Amniotic stem cell (primary cell): ENCODE measurements at places on chromosomes 2 and 18.

DNA sequence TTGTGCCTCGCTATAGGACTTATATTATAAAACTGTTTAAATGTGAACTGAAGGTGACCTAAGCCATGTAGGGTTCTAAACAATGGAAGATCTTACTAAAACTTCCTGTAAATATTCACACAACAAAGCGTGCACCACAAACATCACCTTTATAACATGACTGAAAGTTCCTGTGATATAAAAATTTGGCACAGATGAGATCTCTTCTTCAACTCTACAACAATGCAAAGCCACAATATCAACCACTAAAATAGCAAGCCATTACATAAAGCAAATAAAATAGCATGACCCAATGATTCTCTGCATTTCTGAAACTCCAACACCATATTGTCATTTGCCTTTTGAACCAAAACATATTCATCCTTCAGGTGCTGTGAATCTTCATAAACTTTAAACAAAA, 3.5 kb downstream of the YES1 start:
- DNase-seq, result no peak

DNA sequence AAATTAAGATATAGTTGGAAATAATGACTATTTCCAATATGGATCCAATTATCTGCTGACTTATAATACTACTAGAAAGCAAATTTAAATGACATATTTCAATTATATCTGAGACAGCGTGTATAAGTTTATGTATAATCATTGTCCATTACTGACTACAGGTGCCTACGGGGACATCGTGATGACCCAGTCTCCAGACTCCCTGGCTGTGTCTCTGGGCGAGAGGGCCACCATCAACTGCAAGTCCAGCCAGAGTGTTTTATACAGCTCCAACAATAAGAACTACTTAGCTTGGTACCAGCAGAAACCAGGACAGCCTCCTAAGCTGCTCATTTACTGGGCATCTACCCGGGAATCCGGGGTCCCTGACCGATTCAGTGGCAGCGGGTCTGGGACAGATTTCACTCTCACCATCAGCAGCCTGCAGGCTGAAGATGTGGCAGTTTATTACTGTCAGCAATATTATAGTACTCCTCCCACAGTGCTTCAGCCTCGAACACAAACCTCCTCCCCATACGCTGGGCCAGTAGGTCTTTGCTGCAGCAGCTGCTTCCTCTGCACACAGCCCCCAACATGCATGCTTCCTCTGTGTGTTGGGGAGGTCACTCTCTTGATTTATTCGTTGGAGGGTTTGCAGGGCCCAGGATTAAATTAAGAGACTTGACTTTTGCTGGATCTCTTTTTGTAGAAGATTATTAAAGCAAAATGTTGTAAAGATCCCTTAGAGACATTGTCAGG, 194.4 kb downstream of the RPIA start:
- DNase-seq, result no peak

GRCh38 chr18:42425025-42425424, 470.0 kb downstream of the PIK3C3 start:
- no peak for DNase-seq

DNA sequence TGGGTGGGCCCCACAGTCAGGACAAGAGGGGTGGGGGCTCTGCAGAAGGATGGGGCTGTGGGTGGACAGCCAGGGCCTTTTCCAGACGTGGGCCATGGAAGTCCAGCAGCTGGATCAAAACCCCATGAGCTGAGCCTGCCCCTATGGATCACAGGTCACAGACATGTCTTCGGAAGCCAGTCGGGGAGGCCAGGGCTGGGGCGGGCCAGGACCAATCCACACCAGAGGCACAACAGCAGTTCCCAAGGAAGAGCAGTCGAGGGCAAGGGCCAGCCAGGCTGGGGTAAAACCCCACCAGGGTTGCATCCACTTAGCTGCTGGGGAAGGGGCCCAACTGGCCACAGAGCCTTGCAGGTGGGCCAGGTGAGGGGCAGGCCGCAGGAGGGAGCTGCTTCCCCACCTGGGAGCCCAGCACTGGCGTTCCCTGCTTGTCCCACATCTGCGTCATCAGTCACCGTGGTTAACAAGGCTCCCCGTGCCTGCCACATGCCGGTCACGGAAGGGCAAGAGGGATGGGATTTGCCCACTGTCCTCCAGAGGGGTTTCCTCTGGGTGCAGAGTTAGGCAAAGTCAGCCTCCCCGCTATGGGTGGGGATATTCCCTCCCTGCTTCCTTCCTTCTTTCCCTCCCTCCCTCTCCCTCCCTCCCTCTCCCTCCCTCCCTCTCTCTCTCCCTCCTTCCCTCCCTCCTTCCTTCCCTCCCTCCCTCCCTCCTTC, 46.4 kb upstream of the ODC1 start:
- no peak for DNase-seq

DNA sequence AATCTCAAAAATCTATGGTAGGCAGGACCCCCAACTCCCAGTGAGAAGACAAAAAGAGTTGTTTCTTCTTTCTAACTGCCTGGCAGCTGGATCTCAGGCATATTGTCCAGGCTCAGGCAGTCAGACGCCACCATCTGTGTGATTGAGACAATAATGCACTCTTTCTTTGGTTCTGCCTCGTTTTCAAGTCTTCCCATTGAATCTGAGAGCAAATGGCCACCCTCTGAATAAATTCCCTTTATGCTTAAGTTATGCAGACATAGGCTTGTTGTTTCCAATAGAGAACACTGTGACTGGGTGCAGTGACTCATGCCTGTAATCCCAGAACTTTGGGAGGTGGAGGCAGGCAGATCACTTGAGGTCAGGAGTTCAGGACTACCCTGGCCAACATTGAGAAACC, 15.3 kb upstream of the CD207 start:
- DNase-seq, result no peak

DNA sequence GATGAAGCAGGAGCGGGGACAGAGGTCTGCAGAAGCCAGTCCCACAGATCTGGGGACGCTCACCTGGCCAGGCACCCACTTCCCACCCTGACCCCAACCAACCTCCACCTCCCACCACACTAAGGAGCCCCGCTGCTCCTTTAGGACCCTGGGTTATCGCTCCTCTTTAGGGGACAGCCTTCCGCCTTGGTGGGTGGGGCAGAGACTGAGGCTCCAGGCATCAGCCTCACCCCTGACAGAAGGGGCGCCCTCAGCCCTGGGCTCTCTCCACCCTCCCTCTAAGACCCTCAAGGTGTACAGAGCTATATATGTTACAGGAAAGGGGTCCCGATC, 33.5 kb upstream of the SLC66A3 start:
- no peak for DNase-seq

DNA sequence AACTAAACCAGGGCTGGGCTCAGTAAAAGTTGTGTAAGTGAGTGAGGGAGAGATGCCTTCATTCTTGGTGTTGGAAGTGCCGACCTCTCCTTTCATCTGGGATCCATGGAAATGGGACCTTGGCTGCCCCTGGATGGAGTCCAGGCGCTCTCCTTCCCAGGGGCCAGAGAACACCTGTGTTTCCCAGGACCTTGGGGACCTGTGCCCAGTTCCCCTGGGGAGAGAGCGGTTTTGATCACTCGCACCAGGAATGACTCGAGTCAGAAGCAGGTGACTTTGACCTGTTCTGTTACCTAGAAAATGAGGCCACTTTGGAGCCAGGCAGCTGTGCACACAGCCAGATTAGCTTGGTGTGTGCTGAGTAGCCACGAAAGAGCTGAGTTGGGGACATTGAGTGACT, 97.3 kb downstream of the SH3BP4 start:
- no peak for DNase-seq

DNA sequence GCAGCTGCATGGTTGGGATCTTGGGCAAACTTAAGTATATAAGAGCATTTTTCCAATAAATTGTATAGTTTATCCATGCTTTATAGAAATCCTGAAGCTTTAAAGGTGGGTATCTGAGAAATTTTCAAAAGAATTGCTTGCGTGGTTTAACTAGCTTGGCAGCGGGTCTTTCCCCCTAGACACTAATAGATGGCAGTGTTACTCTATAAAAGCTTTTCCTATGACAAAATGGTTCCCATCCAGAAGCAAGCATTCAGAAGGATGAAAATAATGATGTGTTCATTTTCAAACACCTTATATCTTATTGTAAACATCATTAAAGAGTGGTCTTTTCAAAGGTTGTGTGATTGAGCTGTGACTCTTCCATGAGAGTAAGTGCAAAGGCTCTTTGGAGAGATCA, 45.9 kb downstream of the KDM3A start:
- no peak for DNase-seq

GRCh38 chr2:108212671-108213070, 27.1 kb upstream of the SULT1C3 start:
- DNase-seq, result no peak

DNA sequence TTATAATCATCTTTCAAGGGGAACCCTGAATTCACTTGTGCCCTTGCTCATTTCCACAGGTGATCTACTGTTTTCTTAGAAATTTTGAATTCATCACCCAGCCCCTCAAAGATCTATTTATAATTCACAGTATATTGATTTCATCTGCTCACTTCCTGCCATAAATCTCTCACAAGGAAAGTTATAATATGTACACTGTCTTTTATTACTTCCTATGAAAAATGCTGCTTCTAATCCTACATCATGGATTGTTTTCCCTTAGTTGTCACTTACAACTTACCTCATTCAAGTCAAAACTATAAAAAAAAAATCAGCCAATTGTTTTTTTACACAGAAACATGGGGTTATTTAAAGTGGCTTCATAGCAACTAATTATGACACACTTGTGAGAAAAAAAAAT, 1443.0 kb downstream of the LRP1B start:
- no peak for DNase-seq
